ENCODE measurements at places on chromosomes 6 and 20.

GRCh38 chr6:157627195-157627966 is 195.7 kb upstream of the SNX9 start:
- no peak overlapping the region for H3K27ac ChIP-seq
- no peaks in the 10 kb centered on the region for H3K27me3 ChIP-seq
- H3K4me3 ChIP-seq = no peak overlapping the region
- H3K4me1 ChIP-seq = no peaks in the 10 kb centered on the region

DNA sequence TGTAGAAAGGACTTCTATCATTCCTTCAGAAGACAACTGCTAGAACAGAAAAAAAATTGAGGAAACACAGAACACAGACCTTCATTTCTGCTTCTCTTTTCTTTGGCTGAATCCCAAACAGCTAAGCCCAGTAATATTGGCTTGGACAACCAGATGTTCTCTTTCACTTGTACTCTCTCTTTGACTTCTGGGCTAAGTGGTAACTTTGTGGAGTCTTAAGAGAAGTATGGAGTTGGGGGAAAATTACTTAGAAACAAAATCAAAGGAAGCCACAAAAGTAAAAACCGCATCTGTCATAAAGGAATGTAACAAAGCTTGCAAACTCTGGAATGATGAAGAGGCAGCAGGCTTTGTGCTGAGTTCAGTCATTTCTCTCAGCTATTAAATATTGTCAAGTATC is 587.5 kb downstream of the CBLN4 start:
- no peak for DNase-seq
- no peak overlapping the region for H3K27ac ChIP-seq
- H3K4me3 ChIP-seq = no peak overlapping the region
- H3K27me3 ChIP-seq = no peaks in the 10 kb centered on the region
- H3K4me1 ChIP-seq = no peaks in the 10 kb centered on the region

DNA sequence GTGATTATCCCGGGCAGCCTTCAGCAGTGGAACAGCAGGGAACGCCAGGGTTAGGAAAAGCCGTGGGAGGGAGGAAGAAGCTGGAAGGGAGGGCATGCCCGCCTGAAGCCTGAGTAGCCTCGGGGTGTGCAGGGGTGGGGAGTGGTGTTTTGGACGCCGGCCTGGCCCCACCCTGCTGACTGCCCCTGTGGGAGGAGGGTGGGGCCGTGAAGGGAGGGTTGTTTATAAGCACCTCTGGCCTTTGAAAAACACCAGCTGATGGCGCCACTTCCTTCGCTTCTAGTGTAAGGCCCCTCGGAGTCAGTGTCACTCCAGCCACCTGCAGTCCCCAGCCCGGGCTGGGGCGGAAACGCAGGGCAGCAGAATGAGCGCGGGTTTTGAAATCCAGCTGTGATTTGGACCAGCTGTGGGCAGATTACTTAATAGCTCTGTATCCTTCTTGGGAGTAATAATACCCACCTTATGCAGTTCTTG is 52.8 kb upstream of the BMP6 start:
- peaks cover 2% of the 10 kb centered on the region for H3K27me3 ChIP-seq
- H3K4me1 ChIP-seq = peaks cover 5% of the 10 kb centered on the region
- H3K4me3 ChIP-seq = no peak overlapping the region
- DNase-seq = peak; percentile 5
- H3K36me3 ChIP-seq = no peaks in the 10 kb centered on the region

DNA sequence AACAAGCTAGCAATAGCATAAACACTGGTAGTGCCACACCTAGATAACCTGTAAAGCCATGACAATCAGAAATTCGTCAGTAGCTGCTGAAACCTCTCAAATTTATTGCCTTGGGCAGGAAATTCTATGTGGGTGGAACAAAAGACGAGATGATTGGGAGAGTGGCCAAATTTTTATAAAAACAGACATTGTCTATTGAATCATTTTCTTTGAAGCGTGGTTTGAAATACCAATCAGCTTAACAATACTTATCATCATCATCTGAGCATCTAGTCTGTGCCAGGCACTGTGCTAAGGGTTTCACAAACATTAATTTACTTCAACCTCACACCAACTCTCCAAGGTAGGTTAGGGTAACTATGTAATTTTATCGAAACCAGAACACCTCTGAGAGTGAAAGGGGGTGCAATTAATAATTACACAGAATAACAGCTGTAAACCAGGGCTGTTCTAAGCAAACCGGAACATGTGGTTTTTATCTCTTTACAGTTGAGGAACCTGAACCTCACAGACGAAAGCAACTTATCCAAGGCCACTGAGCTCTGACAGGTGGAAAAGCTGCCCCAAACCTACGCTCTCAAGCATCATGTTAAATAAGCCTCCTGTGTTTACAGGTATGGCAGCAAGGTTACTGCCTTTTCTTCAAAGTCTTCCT is 43.4 kb downstream of the NHSL1 start:
- no peak overlapping the region for H3K27ac ChIP-seq
- H3K4me1 ChIP-seq = 0 out of 2 replicates have a peak, but pooled peaks cover 2% of the 10 kb centered on the region
- H3K4me3 ChIP-seq = no peak overlapping the region
- peak; percentile 52 for DNase-seq
- H3K27me3 ChIP-seq = no peaks in the 10 kb centered on the region

GRCh38 chr6:87873556-87873955 is 171.5 kb upstream of the AKIRIN2 start:
- DNase-seq = no peak
- H3K27ac ChIP-seq = no peak overlapping the region
- no peaks in the 10 kb centered on the region for H3K4me1 ChIP-seq
- H3K27me3 ChIP-seq = peaks cover 16% of the 10 kb centered on the region
- no peak overlapping the region for H3K4me3 ChIP-seq

Measured in IMR-90 (cell line).